ENCODE measurements at places on chromosomes 12 and 14. TPM values are rescaled to one million over a fixed set of nuclear protein-coding genes. Genes with fewer than 3 reads are reported as not detected.

The NXPH4 gene
- total RNA-seq = 17.6 TPM

The AMIGO2 gene
- 0.75 TPM for total RNA-seq

The NEDD1 gene
- total RNA-seq = 6.7 TPM

The GSC gene
- 0.44 TPM for total RNA-seq

The CCDC175 gene
- not detected for total RNA-seq

The SCNN1A gene
- 7.8 TPM for total RNA-seq

The COCH gene
- 0.20 TPM for total RNA-seq

The MMP14 gene
- total RNA-seq = 410 TPM

The RASSF8 gene
- 56.6 TPM for total RNA-seq

The COL2A1 gene
- total RNA-seq = not detected
